ENCODE measurements at places on chromosomes 11 and 22.

GRCh38 chr22:29872144-29872893, 10.7 kb upstream of the MTMR3 start:
- no peak for DNase-seq

DNA sequence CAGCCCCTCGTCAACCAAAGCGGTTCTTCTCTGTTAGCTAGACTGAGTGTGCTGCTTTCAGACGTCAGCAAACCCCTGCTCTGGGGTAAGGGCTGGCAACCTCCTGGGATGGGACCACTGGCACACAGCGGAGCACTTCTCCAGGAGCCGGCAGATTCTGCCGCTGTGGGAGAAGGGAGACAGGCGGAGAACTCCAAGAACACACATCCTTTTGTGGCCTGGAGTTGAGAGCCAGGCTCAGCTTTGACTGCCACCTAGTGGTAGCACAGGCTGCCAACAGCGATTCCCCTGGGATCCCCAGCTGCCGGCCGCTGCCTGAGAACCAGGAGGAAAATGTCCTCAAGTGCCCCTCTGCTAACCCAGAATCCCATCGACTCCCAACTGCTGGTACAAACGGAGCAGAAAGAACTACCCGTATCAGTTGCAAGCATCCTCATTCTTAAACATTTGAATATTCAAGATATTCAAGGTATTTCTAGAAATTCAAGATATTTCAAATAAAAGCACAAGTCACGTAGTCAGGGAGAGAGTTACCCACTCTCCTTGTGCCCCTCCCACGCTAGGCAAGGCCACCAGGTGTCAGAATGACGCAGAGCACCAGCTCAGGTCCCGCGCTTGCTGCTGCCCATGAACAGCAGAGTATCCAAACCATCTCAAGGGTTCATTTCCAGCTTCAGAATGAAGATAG, 4.9 kb downstream of the LTO1 start:
- peak; percentile 99 for DNase-seq

GRCh38 chr11:90556026-90556425, 333.2 kb upstream of the CHORDC1 start:
- DNase-seq: no peak

DNA sequence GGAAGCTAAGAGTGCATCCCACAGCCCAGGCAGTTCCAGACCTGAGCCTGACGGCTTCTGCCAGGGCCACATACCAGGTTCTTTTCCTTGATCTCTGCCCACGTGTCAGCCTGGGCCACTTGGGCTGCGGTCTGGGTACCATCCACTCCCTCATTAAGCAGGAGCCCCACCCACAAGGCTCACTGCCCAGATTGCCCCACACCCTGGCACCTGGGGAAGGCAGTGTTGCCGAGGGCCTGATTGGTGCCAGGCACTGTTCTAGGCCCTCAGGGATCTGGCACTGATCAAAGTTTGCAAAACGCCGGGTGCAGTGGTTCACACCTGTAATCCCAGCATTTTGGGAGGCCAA, 15.4 kb downstream of the GGA1 start:
- DNase-seq: no peak

GRCh38 chr22:39625569-39626537, 55.3 kb downstream of the CACNA1I start:
- no peak for DNase-seq

DNA sequence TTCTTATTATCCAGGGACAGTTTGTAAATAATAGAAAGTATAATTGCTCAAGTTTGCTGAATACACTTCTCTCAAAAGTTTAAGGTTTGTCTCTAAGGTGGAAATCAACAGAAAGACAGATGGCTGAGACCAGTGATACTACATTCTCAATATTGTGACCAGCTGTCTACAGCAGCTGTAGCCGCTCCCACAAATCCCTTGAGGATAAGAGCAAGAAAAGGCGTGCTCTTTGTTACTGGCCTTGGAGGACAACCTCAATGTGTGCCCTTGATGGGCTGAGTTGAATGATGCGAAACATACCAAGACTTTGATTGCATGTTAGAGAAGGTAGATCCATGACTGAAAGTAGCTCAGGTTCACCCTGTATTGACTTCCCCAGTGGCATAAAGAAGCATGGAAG, 6.1 kb downstream of the OR6M1 start:
- DNase-seq: no peak

GRCh38 chr22:39785232-39785631, 108.3 kb downstream of the ENTHD1 start:
- no peak for DNase-seq

DNA sequence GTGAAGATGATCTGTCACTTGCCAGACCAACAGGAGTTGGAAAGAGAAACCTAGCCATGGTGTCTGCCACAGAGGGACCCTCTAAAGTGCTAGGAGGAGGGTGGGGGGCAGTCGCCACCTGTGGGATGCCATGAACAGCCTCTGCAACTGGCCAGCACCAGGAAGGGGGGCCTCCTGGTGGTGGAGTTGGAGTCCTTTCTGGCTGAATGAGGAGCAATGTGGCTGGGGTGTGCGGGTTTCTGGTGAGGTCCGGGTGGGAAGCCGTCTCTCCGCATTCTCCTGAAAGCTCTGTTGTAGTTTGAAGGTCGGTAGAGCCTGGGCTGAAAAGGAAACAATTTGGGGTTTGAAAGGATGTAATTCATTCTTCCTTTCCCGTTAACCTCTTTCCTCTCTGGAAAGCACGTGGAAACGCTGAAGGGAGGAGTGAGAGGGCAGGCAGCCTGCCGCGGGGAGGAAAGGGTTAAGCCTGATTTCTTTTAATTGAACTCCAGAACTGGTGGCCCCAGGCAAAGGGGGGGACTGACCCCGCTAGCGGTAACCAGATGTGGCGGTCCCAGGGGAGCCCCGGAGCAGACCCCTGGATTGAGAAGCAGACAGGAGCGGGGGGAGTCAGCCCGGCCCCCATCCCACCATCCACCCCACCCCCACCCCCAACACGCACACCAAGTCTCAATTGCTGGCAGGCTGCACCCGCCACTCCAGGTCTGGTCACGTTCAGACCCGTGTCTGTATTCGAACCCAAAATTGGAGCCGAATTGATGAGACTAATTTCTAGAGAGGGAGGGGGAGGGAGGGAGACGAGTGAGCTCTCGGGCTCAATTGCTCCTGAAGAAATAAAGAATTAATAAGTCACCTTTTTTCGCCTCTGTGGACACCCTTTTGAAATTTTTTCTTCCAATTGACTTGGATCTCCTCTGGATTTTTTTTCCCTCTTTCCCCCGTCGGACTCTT, 1.8 kb upstream of the FLI1 start:
- no peak for DNase-seq

DNA sequence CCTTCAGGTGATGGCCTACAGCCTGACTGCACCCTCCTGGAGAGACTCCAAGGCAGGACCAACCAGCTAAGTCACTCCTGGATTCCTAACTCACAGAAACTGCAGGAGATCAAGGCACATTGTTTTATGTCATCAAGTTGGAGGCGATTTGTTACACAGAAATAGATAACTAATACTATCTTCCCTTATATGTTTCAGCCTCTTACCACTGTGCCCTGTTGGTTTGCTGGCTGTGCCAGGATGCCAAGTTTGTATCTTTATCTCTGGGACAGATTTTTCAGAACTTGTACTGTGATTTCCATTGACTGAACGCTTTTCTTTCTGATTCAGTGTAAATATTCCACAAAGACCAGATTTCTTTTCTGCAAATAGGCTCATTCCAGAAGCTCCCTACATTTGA, 76.2 kb upstream of the OPCML start:
- DNase-seq: no peak

DNA sequence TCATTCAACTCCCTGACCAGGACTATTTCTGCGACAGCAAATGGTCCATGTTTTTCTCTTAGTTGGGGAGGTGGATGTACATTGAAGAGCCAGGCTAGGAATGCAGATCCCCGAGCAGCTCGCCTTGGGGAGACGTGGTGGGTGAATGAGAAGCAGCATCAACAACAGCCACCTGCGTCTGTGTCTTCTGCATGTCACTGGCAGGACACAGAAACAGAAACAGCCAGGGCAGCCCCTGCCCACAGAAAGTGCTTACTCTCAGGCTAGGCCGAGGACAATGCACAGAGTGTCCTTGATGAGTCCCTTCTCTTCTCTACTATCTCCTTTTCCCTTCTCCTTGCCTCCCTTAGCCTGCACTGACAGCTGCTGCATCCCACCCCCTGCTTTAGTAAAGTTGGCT, 541.9 kb upstream of the CADM1 start:
- no peak for DNase-seq

- no peak for DNase-seq
These were observed 19.0 kb downstream of the RNH1 start for GRCh38 chr11:488062-488461.

GRCh38 chr11:9576701-9577381, 3.4 kb downstream of the WEE1 start:
- DNase-seq: no peak

GRCh38 chr11:82049199-82049598, 684.5 kb downstream of the FAM181B start:
- no peak for DNase-seq

DNA sequence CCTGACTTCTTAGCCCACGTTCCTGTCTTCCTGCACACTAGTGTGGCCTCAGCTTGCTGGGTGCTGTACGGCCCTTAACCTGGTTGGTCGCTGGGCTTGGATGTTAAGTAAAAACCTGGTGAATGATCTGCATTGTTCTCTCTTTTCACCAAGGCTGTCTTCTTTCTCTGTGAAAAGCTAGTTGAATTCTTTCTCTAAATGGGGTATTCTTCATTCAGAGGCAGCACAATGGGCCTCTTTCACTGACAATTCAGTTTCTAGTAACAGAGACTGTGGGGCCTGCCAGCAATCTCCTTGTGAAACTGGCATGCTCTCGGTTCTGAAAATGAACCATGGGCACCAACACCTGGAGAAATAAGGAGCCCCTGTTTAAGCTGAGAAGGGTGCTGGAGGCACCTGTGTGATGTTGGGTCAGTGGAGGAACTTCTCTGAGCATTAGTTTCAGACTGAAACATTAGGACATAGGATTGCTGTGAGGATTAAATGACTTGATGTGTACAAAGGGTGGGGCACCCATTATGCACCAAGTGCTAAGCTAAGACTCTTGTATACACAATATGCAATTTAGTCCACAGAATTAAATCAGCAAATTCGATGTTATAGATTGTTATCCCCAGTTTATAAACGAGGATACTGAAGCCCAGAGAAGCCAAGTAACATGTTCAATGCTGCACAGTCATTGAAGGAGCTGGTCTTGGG, 33.1 kb upstream of the ELF5 start:
- no peak for DNase-seq

DNA sequence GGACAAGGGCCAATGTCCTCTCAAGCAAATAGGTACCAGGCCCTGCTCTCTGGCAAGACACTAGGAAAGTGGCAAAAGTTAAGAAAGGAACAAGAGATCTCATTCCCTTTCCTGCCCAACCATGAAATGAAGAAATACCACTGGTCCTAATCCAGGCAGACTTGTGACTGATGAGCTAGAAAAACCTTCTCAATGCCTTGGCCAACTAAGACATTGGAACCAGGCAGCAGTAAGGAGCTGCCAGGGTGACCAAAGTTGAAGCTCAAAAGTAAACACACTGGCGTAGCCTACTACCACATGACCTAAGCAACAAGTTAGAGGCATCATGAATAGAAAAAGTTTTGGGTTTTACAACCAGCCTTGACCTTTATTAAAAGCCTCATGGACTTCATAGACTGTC, 45.1 kb upstream of the CHST1 start:
- DNase-seq: no peak

DNA sequence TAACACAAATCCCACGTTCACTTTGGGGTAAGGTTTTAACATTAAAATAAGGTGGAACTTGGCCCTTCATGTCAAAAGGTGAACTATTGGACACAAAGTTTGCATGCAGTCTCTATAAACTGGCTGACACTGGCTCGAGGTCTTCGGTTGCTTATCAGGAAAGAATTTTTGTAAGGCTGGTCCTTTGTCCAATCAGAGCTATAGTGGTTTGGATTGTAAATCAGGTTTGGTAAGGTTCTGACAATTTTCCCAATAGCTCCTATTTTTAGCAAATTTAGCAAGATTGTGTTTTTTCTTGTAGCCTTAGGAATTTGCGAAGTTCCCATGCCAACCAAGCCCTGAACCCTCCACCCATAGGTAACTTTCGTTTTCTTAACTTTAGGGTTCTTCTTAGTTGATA, 17.6 kb upstream of the MED17 start:
- no peak for DNase-seq

DNA sequence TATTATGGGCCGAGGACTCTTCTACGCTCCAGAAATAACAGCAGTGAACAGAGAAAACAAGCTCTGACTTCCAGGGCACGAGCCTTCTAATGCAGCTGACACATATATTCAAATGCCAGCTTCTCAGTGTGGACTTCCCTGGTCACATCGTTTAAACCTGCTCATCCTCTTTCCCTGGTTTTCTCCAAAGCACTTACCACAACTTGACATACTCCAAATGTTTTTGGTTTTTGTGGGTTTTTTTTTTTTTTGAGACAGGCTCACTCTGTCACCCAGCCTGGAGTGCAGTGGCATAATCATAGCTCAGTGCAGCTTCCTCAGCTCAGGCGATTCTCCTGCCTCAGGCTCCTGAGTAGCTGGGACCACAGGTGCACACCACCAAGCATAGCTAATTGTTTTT, 105.5 kb downstream of the MICAL3 start:
- no peak for DNase-seq
